ENCODE measurements at places on chromosomes 6 and 20.

DNA sequence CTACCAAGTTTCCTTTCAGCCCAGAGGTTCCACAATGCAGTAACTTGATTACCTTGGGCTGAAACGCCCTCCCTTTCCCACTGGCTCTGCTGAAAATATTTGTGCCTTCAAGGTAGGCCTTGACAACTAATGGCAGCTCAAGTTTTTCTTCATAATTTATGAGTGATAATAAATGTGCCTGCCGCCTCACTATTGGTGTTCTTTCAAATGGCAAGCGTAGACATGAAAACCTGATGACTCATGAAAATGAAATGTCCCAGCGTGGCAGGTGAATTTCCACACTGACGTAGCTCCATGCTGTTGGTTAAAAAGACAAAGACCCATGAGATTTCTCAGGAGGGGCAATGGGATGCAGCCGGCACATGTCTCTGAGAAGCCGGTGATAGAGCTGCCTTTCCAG, 107.2 kb upstream of the GGTLC1 start:
- DNase-seq: no peak

DNA sequence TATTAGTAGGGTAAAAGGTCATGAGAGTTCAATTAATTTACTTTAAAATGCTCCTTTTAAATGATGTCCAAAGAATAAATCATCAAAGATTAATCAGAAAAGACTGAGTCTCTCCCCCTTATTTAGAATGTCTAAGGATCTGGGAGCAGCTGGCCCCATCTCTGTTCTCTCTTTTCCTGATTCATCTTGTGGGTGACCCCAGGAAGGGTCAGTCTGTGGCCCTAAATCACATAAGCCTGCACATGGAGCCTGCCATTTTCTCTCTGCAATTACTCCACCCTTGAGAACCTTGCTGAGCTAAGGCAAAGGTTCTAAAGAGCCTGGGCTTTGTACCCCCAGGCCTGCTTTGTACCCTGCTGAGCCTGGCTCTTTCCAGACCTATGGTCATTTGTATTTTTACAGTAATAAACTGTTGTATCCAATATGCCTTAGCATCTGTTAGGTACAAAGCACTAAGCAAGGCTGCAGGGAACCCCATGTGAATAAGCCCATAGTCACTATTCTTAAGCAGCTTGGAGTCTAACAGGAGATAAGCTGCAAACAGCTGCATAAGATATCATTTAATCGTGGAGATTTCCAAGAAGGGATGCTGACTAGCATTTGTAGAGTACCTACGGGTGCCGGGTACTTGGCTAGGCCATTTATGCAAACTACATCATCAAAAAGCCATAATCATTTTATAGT, 431.0 kb upstream of the MARCKS start:
- no peak for DNase-seq

DNA sequence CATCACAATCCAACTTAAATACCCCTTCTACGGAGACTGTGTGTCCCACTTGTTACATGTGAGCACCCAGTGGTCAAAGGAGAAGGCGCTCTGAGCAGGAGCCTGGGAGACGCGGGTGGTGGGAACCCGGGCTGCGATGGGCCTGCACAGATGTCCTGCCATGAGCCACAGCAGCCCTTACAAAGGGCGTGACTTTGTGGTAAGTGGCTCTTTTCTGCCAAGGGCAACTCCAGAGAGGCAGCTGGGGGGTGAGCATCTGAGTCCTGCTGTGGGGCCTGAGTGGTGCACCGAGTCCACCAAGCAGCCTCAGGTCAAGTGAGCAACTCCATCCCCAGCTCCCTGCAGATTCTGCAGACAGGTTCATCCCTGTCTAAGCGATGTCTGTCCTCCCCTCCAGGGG, 33.6 kb upstream of the CST7 start:
- DNase-seq: no peak

DNA sequence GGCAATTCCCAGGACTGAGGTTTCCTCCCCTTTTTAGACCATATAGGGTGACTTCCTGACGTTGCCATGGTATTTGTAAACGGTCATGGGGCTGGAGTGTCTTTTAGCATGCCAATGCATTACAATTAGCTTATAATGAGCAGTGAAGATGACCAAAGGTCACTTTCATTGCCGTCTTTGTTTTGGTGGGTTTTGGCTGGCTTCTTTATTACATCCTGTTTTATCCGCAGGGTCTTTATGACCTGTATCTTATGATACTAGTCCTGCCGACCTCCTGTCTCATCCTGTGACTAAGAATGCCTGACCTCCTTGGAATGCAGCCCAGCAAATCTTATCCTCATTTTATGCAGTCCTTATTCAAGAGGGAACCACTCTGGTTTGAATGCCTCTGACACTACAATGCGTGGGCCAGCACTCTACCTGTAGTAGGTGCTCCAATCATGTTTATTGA, 190.1 kb downstream of the KCNQ5 start:
- no peak for DNase-seq

GRCh38 chr6:139648430-139649000, 274.1 kb upstream of the CITED2 start:
- DNase-seq: no peak

DNA sequence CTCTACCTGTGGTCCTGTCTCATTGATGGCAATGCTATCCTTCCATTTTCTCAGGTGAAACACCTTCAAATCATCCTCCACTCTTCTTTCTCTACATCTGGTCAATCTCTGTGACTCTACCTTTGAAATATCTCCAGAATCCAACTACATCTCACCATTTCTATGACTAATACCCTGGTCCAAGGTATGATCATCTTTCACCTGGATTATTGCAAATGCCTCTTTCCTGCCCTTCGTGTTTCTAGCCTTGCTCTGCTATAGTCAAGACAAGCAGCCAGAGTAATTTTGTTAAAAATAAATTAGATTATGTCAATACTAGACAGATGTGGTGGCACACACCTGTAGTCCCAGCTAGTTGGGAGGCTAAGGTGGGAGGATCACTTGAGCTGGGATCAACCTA, 17.8 kb upstream of the BLCAP start:
- no peak for DNase-seq

DNA sequence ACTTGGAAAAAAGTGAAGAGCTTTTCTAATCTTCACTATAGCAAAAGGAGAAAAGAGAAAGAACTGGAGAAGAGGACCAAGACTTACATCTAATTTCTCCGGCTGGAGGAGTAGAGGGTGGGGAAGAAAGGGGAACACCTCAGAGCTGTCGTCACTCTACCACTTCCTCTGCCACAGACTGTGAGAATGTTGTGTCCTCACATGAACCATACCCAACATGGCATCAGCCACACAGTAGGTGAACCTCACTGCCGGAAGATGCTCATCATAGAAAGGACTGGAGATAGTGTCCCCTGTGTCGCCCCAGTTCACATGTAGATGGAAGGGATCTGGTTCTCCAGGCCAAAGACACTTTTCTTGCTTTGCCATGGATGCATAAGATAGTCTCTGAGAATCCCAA, 604.4 kb upstream of the NOX3 start:
- DNase-seq: no peak

DNA sequence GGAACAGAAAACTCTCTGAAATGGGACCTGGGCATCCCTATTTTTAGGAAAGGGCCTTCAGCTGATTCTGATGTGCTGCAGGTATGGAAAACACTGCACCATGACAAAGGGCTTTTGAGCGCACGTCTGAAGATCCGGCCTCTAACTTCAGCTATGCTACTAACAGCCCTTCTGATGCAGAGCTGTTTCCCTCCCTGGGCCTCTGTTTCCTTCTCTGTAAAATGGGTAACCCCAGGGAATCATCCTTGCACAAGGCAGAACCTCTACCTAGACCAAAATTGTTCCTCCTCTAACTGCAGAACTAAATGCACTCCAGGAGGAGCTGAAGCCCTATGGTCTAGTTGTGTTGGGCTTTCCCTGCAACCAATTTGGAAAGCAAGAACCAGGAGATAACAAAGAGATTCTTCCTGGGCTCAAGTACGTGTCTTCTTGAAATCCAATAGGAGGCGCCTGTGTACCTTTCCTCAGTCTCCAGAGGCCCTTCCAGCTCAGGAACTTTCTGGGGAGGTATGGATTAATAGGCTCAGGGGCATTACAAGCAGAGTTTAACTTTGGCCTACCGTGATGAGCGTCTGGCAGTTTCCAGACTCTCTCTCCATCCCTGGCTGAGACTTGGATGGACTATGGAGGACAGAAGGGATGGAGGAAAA, 5.9 kb downstream of the GPX5 start:
- DNase-seq: no peak

DNA sequence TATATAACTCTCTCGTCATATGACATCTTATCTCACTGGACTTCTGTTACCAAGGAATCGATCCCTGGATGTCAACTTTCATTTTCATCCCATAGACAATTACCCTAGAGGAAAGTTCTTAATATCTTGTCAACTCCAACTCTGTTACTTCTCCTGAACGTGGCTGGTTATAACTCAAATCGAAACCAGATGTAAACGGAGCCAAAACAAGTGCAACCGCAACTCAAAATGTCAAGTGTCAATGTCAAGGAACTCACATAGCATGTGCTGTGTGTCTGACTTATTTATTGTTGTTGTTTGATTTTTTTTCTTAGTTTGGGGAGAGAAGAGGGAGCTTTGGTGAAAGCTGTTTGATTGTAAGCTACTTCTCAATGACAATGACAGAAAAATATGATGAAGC, 108.6 kb downstream of the VIP start:
- DNase-seq: no peak

DNA sequence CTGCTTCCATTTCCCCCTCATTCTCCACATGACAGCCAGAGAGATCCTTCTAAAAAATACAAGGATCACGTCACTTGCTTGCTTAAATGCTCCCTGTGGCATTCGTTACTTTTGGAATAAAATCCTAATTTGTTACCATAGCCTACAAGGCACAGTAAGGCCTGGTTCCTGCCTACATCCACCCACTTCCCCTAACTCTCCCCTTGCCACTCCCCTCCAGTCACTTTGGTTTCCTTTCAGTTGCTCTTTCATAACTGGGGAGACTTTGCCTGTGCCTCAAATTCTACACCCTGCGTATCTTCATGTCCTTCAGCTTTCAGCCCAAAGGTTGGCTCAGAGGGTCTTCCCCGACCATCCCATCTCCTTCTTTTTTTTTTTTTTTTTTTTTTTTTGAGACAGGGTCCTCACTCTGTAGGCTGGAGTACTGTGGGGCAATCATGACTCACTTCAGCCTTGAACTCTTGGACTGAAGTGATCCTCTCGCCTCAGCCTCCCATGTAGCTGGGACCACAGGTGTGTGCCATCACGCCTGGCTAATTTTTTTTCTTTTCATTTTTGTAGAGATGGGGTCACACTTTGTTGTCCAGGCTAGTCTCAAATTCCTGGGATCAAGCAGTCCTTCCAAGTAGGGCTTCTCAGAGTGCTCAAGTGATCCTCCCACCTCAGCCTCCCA, 12.5 kb downstream of the ID1 start:
- no peak for DNase-seq

- no peak for DNase-seq
Measured at GRCh38 chr6:41568585-41569384, 22.6 kb downstream of the FOXP4 start.

GRCh38 chr6:133741375-133741861, 147.5 kb upstream of the TCF21 start:
- no peak for DNase-seq

GRCh38 chr20:25495189-25495824, 87.8 kb downstream of the GINS1 start:
- DNase-seq: no peak

All from C1 segment of cervical spinal cord (tissue), 14 donors.